Caki2 (cell line): ENCODE measurements at places on chromosomes 2 and 18. TPM values are rescaled to one million over a fixed set of nuclear protein-coding genes. Genes with fewer than 3 reads are reported as not detected.

The DSG1 gene
- total RNA-seq: not detected in 2 replicates

The MOGAT1 gene
- total RNA-seq: not detected in 2 replicates

The XIRP2 gene
- not detected in 2 replicates for total RNA-seq

The MRO gene
- not detected in 2 replicates for total RNA-seq

The TUBB8B gene
- total RNA-seq: not detected in 2 replicates

The ACOXL gene
- total RNA-seq: 0.06 TPM in 1 of 2 replicates, not detected in the other

The POTEI gene
- total RNA-seq: not detected in 2 replicates

The CCBE1 gene
- 0.17 TPM in 1 of 2 replicates, not detected in the other for total RNA-seq

The PTGR3 gene
- total RNA-seq: 4.1 and 12.4 TPM in 2 replicates

The MREG gene
- 9.7 and 12.0 TPM in 2 replicates for total RNA-seq

The HOXD10 gene
- 4.3 and 8.8 TPM in 2 replicates for total RNA-seq

The RAMP1 gene
- total RNA-seq: not detected in 2 replicates

The CHCHD5 gene
- 26.0 and 36.0 TPM in 2 replicates for total RNA-seq

The ALLC gene
- total RNA-seq: not detected in 2 replicates

The POTEF gene
- 1.8 and 6.4 TPM in 2 replicates for total RNA-seq

The NETO1 gene
- 7.6 and 8.1 TPM in 2 replicates for total RNA-seq

The PSMD1 gene
- total RNA-seq: 32.6 and 37.6 TPM in 2 replicates

The ZC3H6 gene
- total RNA-seq: 0.70 and 8.6 TPM in 2 replicates

The BOK gene
- total RNA-seq: 41.1 and 48.1 TPM in 2 replicates

The ELOA2 gene
- total RNA-seq: not detected in 2 replicates

The SCYGR6 gene
- not detected in 2 replicates for total RNA-seq

The SCYGR4 gene
- total RNA-seq: not detected in 2 replicates

The GKN2 gene
- total RNA-seq: not detected in 2 replicates

The MYO7B gene
- not detected in 2 replicates for total RNA-seq

The RTP5 gene
- not detected in 2 replicates for total RNA-seq

The NT5DC4 gene
- total RNA-seq: not detected in 2 replicates

The TMEM178A gene
- 0.24 TPM in 1 of 2 replicates, not detected in the other for total RNA-seq

The SPR gene
- 120 and 123 TPM in 2 replicates for total RNA-seq

The LBH gene
- 99.1 and 128 TPM in 2 replicates for total RNA-seq

The CLEC4F gene
- total RNA-seq: not detected in 2 replicates

The CNRIP1 gene
- 2.2 and 7.2 TPM in 2 replicates for total RNA-seq

The ASPRV1 gene
- total RNA-seq: 0.12 and 0.81 TPM in 2 replicates

The NMUR1 gene
- not detected in 2 replicates for total RNA-seq

The ZC3H15 gene
- 48.2 and 64.6 TPM in 2 replicates for total RNA-seq

The TOGARAM2 gene
- total RNA-seq: not detected in 2 replicates

The LIPG gene
- 4.5 and 6.1 TPM in 2 replicates for total RNA-seq

The ASAP2 gene
- total RNA-seq: 33.8 and 34.8 TPM in 2 replicates

The GMCL1 gene
- 12.8 and 16.9 TPM in 2 replicates for total RNA-seq

The AOX1 gene
- total RNA-seq: 0.14 TPM in 1 of 2 replicates, not detected in the other
